ENCODE measurements at places on chromosomes 6 and 20.

GRCh38 chr6:25165177-25165576, 114.0 kb upstream of the CARMIL1 start:
- DNase-seq = no peak

DNA sequence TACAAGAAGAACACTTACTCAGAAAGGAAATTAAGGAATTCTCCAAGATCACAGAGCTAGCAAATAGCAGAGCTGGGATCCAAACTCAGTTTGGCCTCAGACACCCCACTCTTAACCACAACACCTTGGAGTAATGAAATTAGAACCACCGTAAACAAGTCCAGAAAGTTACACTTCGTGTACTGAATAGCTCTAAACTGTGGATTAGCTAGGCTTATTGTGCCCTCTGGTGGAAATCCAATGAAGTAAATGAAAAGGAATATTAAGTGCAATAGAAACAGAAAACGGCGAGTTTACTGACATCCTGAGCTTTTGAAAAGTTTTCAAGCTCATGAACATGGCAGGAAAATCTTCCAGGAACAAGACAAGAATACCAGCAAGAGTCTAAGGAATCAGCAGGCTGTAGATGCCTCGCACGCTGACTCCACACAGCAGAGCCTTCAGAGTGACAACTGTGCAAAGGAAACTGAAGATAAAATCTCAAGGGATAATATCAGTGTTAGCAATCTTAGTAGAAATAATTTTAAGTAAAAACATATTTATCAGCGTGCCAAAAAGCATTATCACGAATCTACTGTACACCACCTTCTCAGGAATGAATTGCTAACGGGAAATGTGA, 34.6 kb downstream of the FBXO5 start:
- no peak for DNase-seq

- no peak for DNase-seq
These were observed 2.5 kb upstream of the FASTKD5 start for GRCh38 chr20:3162080-3162611.

GRCh38 chr20:39042279-39043150, 80.4 kb downstream of the DHX35 start:
- DNase-seq = peak; percentile 31

DNA sequence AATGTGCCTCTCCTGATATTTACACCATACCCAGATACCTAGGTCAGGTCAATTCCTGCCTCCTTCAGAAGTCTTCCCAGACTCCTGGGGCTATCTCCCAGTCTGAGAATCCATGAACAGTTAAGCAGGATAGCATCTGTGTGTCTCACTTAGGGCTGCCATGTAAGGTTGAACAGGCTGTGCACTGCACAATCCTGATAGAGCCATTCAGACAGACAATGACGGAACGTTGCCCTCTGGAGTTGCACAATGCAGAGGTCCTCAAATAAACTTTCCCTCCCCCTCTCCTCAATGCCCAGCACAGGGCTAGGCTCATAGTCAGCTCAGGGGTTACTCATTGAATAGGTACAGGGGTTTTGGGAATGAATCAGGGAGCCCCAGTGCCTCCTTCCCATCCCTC, 89.7 kb downstream of the CD40 start:
- DNase-seq = no peak

- DNase-seq = no peak
These were observed 85.2 kb downstream of the FKBP5 start for GRCh38 chr6:35603326-35604202.

- DNase-seq = no peak
These were observed 648.0 kb upstream of the GJE1 start for GRCh38 chr6:141484711-141485110.

GRCh38 chr6:152378169-152378568, 259.0 kb downstream of the SYNE1 start:
- peak; percentile 5 for DNase-seq

DNA sequence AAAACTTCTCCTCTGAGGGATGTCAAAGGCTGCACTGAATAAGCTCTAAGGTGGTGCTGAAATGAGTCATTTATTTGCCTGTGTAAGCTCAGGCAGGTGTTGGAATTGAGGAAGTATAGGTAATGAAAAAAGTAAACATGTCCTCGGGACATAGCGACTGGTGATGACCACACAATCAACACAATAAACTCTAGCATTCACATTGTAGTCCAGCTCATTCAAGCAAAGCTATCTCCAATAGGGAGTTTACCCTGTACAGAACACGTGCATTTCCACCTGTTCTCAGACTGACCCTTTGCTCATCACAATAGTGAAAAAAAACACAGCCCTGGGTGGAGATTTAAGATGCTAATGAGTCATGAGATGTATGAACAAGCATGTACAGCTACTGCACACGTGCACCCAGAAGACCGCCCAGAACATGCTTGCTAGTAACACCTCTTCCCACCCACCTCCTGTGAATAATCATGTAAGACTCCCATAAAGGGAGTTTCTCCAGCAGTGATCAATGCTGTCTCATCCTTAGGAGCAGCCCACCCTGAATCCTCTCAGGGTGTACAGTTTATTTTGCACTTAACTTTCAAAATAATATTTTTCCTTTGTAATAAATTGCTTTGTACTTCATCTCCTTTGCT, 33.0 kb upstream of the POU5F1 start:
- no peak for DNase-seq

DNA sequence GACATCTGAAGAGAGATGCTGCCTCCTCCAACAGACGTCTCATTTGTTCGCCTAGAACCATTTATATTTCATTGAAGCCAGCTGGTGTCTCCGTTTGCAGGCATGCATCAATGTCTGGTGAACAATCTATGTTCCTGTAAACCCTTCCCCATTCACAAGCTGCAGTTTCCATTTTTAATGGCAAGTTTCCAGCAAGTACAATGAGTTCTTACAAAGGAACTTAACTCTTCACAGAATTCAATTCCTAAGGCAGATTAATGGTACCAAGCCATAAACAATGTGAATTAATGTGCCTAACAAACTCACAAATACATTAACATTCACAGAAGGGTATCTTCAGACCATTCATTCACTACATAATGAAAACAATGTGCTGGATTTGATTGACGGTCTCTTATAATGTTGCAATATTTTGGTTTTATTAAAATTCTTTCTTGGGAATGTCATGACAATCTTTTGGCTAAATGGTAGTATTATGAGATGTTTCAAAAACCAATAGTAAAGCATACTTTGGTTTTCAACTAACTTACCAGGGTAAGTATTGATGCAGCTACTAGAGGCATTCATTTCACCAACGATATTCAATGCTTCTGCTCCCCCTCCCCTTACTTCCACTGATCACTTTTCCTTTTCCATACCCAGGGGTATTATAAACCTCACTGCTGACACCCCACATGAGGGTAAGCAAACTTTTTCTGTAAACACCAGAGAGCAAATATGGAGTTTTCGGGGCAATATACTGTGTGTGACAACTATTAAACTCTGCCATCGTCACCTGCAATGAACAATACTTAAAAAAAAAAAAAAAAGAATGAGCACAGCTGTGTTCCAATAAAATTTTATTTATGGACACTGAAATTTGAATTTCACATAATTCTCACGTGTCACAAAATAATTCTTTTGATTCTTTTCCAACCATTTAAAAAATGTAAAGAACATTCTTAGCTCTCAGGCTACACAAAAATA, 4.2 kb downstream of the AKIRIN2 start:
- DNase-seq = no peak

GRCh38 chr6:101444717-101445116, 51.2 kb downstream of the GRIK2 start:
- no peak for DNase-seq

- no peak for DNase-seq
These were observed 3.4 kb downstream of the PRDM13 start for GRCh38 chr6:99609905-99610489.

Measured in HTR-8/SVneo (cell line).